Left forelimb (tissue), 1 donor: ENCODE measurements at places on chromosomes 2 and 18.

DNA sequence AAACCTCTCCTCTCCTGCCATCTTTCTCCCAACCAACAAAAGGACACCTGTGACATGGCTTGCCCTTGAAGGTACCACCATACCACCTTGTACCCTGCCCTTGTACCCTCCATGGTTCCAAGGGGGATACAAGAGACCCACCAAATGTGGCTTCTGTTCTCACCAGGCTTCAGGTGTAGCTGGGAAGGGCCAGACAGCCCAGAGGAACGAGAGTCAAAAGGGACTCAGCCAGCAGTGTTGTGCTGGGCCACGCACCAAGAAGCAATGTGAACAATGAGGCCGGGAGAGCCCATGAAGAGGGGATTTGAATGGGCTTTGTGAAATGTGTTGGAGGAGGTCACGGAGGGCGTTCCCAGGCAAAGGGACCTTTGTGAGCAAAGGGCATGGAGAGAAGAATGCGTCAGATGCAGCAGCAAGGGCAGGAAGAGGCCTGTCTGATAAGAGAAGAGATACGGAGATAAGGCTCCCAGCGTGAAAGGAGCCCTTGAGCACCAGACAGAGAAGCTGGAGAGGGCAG, 48.6 kb downstream of the PLB1 start:
- no peak for DNase-seq

DNA sequence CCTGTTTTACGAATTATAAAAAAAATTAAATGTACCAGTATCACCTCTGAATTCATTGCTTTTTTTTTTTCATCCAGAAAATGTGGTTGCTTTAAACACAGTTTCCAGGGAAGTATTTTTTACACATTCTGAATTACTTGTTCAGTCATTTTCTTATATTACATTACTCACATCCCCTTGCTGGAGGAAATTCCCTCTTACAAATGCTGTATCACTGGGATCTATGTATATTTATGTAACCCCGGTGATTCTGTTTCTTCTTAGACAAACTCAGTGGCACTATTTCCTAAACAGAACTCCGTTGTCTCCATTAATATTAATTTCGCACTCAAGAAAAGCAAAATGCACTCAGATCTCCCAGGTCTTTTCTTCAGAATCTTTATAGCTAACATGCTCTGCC, 1078.5 kb upstream of the ZEB2 start:
- DNase-seq = no peak

DNA sequence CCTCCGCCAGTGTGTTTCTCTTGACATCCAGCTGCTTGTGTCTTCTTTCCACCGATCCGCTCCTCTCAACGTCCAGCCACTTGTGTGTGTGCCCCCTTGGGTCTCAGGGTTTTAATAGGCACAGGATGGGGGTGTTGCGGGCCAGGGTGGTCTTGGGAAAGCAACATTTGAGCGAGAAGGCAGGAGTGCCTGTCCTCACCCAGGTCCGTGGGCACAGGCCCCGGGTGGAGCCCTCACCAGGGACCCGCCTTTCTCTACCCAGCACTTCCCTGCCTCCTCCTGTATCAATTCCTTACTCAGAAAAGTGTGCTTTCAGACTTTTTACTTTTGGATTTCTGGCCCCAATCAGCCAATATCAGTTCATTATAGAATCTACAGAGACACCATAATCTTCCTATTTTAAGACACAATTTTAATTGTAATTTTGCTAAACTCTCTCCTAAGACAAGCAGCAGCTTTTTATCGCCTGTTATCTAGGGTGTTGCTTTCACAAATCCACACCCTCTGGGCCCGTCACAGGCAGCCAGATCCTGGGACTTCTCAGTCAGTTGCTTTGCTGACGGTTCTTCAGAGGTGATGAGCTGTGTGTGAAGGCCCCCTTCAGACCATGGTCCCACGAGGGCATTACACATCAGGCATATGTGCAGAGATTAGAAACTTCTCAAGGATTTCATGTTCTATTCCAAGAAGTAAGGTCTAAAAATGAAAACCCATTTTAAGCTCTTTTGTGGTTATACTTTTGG, 96.0 kb upstream of the FHL2 start:
- no peak for DNase-seq

DNA sequence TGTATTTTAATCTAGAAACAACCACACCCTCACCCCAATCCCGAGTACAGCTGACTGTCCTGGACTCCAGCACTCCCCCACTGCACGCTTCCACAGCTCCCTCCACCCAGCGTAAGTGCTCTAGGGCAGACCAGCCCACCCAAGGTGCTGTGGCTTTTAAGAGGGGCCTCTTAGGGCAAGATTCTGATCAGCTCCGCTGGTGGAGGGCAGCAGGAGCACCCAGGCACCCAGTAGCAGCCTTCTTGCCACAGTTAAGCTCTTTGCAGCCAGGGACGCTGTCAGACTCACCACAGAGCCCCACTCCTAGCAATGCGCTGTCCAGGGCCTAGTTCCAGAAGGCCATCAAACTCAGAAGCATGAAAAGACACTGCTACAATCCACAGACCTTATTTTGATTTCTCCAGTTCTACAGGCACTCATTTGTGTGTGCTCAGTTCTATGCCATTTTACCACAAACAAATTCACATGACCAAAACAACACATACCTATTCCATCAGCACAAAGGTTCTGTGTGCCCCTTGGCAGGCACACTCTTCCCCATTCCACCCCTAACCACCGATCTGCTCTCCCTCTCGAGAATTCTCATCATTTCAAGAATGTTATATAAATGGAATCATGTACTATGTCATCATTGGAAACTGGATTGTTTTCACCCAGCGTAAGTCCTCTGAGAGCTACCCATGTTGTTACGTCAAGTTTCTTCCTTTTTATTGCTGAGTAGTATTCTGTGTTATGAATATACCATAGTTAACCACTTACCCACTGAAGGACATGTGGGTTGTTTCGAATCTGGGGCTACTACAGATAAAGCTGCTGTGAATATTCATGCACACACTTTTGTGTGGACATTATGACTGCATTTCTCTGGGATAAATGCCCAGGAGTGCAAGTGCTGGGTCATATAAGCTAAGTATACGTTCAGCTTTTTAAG, 40.4 kb downstream of the PTPN2 start:
- DNase-seq = no peak

- DNase-seq = no peak
These were observed 1158.1 kb downstream of the LRP1B start for GRCh38 chr2:140972724-140973123.

DNA sequence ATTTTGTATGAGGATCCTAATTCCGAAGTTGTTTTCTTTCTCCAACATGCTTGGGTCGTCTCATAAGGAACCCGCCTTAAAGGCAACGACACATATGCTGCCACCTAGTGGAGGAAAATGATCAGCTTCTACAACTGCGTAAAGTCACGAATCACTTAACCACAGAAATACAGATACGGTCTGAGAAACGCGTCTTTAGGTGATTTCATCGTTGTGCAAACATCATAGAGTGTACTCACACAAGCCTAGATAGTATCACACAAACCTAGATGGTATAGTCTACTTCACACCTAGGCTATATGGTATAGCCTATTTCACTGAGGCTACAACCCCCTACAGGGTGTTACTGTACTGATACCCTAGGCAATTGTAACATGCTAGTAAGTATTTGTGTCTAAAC, 13.1 kb downstream of the GNLY start:
- no peak for DNase-seq

DNA sequence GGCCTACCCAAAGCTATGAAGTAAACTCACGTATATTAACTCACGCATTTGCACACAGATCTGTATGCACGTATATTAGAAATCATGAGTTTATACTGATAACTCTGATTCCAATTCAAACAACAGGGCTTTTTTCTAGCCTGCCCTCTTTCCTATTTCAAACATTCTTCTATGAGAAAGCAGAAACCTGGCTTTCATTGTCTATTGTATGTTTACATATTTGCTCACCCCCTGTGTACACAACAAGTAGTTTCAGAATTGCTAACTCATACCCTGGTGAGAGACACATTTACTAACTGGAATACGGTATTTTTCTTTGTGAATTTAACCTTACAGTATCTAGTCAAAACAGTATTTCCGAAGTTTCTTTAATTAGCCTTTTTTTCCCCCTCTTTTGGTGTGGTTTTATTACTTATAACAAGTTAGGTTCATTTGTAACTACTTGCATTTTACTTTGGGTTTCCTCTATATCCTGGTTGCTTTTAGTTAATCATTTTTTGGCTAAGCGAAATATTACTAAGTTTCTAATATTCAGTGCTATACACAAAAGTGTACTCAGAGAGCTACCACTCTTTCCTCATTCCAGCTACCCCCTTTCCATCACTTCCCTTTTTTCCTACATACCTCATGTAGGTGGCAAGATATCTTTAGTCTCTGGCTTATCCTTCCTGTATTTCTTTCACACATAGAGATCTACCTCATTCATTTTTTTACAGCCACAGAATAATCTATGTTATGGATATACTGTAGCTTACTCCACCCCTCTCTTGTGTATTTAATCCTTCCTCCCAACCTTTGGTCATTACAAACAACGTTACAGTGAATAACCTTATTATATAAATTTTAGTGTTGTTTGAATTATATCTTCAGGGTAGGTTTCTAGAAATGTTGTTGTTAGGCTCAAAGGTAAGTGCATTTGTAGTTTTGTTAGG, 112.7 kb upstream of the BCL2L11 start:
- DNase-seq = no peak

- DNase-seq = no peak
These were observed 64.2 kb downstream of the RBMS1 start for GRCh38 chr2:160429248-160430000.

DNA sequence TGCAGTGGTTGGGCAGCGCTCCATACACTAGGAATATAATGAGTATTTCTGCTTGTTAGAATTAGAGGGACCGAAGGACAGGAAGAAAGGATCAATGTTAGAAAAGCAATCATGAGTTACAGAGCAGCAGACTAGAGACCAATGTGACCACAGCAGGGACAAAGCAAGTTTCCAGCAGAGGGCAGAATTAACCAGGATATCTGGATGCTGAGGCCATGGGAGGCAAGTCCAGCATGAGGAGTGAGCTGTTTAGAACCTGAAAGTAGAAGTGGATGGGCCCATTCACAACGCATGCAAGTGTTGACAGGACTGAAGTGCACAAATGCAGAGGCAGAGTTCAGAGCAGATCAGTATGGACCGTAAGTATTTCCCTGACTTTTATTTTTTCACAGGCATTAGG, 910.4 kb upstream of the GYPC start:
- no peak for DNase-seq

GRCh38 chr18:21064347-21064746, 47.3 kb downstream of the ROCK1 start:
- no peak for DNase-seq

GRCh38 chr2:70596293-70596692, 42.7 kb upstream of the TGFA start:
- no peak for DNase-seq

GRCh38 chr2:103161456-103162289, 399.8 kb downstream of the TMEM182 start:
- DNase-seq = no peak
